ENCODE measurements at places on chromosomes 12 and 14.

DNA sequence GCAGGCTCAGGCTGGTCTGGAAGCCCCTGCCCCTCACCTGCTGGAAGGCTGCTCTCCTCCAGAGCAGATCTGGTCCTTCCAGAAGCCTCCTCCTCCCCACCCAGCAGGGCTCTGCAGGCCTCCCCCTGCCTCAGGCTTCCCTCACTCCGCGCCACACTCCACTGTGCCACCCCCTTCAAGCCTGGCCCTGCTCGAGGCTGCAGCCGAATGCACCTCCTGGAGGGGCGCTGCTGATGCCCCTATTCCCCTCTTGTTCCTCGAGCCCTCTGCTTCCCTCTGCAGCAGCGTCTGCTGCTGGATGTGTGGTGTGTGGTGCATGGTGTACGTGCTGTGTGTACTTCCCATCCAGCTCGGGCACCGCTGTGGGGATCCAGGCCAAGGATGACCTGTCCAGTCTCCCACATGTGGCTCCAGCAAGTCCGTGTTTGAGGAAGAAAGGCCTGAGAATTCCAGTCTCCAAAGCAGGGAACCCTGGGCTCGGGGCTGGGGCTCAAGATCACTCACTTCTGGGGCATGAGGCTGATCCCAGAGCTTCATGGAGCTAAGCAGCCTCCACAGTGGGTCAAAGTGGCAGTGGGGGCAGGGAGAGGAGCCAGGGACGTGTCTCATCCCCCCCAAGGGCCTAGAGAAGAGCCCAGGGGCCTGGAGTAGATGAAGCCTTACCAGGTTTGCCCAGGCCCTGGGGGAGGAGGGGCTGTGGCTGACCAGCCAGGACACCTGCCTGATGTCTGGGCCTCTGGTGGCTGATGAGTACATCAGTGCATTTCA is 136.0 kb upstream of the C14orf180 start:
- peak; percentile 8 for DNase-seq

GRCh38 chr12:26748741-26749431 is 84.1 kb downstream of the ITPR2 start:
- DNase-seq = no peak

GRCh38 chr14:54350203-54350602 is 46.6 kb upstream of the CDKN3 start:
- peak; percentile 23 for DNase-seq

DNA sequence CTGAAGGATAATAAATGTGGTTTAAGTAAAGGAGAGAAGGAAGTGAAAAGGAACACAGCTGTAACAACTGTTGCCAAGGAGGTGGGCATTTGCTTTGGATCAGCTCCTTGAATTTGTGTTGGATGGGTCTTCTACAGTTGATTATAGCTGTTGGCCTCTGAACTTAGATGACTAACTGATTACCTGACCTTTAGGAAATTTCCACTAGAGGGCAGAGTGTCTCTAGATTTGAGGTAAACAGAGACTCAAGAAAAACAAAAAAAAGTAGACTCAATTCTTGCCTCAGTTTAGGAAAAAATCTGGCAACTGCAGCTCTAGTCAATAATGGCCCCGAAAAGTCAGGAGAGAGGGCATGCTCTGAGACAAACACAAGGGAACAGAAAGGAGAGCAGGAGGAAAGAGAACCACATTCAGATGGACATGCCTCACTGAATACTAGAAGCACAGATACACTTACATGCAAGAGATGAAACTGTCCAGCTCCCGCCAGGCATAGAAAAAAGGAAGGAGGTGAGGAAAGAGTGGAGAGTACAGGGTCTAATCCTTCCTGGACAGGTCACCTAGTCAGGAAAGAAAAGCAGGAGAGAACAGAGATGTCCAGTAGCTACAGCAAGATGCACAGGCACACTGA is 20.6 kb downstream of the COX14 start:
- DNase-seq = no peak

- no peak for DNase-seq
These were observed 210.9 kb downstream of the LRFN5 start for GRCh38 chr14:41817626-41818025.

DNA sequence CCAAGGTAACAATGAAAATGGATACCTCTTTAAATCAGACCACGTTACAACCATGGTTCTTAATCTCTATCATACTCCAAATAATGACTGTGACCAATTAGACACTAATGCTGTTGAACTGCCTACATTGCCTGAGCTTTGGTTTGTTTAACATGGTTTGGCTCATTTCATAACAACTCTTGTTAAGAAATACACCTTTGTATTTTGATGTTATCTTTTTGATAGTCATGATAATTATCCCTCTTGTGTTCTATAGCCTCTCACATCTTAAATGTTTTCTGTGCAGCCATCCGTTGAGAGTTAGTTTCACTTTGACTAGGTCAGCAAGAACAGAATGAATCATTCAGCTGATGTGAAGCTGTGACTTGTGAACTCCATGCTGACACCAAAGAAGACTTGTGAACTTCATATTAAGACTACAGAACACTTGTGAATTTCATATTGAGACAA is 75.5 kb upstream of the RERGL start:
- peak; percentile 40 for DNase-seq

DNA sequence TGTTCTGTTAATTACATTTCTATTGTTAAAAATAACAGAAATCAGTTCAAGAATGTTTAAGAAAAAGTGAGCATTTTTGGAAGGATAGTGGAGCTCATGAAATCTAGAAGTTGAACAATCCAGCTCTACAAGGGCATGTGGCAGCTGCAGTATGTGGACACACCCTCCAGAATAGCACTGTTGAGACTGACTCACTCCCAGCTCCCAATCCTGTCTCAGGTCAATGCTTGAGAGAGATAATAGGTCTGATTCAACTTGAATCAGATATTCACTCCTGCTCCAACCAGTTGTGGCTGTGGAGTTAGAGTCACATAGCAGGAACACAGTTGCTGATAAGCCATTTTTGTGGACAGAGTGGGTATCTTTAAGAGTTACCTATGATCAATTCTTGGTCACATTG is 113.0 kb upstream of the NTF3 start:
- DNase-seq = no peak

DNA sequence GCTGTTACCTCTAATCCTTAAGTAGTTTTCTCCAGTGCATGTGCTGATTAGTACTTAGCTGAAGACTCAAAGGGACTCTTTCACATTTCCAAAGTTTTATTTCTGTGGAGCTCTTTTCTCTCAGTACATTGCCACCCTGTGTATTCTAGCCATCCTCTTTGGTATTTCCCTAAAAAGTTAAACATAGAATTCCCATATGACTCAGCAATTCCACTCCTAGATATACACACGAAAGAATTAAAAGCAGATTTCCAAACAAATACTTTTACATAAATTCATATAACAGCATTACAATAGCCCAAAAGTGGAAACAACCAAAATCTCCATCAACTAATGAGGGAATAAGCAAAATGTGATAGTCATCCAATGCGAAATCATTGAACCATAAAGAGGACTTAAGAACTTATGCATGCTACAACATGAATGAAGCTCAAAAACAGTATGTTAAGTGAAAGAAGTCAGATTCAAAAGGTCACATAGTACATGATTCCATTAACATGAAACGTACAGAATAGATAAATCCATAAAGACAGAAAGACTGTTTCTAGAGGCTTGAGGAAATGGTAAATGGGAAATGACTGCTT is 9.0 kb upstream of the NOVA1 start:
- DNase-seq = no peak

- peak; percentile 30 for DNase-seq
These were observed 87.0 kb downstream of the FRMD6 start for GRCh38 chr14:51738754-51739153.

DNA sequence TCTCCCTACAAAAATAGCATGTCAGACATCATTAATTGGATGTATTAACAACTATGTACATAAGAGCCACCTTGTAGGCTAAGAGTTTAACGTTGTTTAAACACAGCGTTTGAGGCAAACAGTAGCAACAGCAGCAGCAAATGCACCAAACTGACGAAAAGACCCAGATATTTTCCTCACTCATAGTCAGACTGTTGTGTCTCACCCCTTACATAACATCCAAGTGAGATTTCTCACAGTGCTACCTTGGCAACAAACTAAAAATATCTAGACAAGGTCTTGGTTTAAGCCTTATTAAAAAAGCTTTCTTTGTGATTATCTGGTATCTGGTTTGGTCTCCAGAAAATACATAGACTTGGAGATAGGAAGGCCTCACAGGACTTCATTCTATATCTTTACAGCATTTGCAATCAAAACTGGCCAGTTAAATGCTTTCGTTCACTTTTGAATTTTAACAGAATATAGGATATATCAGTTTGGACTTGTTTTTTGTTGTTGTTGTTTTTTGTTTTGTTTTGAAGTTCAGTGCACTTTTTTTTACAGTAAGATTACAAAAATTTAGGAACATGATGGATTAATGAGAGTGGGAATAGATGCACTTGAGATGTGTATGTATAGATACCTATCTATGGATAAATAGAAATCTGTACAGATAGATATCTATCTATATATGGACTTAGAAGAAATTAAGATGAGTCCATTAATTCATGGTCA is 4.1 kb downstream of the BHLHE41 start:
- no peak for DNase-seq

DNA sequence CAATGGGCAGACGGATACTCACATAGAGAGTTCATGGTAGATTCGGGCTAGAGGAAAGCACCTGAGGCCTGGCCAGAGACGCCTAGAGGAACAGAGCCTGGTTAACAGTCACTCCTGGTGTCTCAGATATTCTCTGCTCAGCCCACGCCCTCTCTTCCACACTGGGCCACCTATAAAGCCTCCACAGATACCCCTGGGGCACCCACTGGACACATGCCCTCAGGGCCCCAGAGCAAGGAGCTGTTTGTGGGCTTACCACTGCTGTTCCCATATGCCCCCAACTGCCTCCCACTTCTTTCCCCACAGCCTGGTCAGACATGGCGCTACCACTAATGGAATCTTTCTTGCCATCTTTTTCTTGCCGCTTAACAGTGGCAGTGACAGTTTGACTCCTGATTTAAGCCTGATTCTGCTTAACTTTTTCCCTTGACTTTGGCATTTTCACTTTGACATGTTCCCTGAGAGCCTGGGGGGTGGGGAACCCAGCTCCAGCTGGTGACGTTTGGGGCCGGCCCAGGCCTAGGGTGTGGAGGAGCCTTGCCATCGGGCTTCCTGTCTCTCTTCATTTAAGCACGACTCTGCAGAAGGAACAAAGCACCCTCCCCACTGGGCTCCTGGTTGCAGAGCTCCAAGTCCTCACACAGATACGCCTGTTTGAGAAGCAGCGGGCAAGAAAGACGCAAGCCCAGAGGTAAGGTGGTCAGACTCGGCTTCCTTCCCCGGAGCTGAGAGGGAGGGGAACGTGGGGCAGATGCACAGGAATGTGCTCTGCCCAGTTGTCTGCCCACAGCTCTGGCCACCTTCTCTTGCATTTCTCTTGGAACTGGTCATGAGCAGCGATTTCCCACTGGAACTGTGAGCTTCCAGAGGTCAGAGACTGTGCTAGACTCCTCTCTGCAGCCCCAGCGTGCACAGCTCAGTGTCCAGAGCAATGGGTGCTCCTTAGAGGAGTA is at the start of gene CD4:
TSS of gene CD4 (plus strand) at position 557 of the 953 bp plus-strand sequence. CDS start 10,611 bp downstream, outside the sequence.
- DNase-seq = no peak

DNA sequence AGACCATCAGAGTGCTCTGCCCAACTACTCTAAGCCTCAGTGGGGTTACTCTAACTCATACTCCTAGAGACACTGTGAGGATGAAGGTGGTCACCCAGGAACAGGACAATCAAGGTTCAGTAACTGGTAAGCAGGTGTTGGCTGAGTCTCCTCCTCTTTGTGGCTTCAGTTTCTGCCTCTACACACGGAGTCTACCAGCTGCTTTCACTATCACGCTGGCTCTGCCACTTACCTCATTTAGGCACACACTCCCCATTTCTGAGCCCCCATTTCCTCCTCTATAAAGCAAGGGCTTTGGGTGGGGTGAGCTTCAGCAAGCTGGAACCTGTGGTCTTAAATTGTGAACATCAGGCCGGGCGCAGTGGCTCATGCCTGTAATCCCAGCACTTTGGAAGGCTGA is 7.3 kb upstream of the TCHP start:
- no peak for DNase-seq

DNA sequence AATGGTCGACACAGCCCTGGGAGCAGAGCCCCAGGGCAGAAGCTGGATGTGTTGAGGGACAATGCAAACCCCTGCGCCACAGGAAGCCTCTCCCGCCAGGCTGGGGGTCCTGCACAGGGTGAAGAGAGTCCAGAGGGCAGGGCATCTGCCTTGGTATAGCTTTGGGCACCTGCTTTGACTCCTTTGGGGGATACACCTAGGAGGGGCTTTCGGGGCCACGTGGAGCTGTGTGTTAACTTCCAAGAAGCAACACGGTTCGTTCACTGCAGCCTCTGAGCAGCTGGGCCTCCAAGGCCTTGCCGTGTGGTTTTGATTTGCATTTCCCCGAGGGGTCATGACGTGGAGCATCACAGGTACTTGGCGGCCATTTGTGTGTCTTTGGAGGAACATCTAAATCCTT is 5.8 kb upstream of the PUS1 start:
- no peak for DNase-seq

GRCh38 chr14:95185767-95186392 is 28.6 kb upstream of the DICER1 start:
- no peak for DNase-seq

DNA sequence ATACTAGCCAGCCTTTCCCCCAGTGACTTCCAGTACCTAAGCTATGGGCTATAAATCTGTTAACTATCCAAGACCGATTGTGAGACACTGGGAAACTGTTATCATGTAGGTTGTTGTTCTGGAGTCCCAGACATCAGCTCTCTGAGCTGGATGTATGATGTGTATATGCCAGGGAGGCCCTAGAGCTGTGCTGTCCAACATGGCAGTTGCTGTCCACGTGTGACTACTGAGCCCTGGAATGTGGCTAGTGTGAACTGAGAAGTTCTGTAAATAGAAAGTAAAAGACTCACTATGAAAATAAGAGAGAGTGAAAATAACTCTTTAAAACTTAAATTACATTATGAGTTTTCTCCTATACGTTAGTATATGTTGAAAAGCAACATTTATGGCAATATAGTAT is 755.8 kb upstream of the FBXO33 start:
- DNase-seq = no peak

DNA sequence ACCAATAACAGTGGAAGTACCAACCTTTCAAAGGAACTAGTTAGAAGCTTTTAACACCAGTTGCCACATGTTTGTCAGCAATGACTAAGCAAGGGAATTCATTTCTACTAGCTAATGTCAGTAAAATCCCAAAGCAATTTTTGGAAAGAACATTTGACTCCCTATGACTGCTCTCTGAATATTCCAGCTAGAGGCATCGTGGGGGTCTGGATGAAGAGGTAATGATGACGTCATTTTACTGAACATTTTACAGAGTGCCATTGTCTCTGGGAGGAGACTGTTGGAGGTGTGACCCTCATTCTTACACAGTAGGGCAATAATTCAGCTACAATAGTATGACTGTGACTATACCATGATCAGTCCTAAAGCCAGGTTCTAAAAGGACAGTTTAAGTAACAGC is 204.8 kb downstream of the ITPR2 start:
- DNase-seq = no peak

GRCh38 chr12:55619354-55620138 is 17.1 kb upstream of the OR10P1 start:
- peak; percentile 9 for DNase-seq

GRCh38 chr12:91023326-91024004 is 18.7 kb upstream of the EPYC start:
- DNase-seq = no peak

GRCh38 chr14:90510159-90510558 is 113.3 kb downstream of the CALM1 start:
- DNase-seq = peak; percentile 87

All from NCI-H1092 treated with DMSO at 0.1 percent for 48 hours (cell line).